ENCODE measurements at places on chromosomes 1 and 21. TPM values are rescaled to one million over a fixed set of nuclear protein-coding genes. Genes with fewer than 3 reads are reported as not detected.

GRCh38 chr21:33964706-33965325 lies 49.2 kb upstream of the ATP5PO start:
- DNase-seq: no peak

DNA sequence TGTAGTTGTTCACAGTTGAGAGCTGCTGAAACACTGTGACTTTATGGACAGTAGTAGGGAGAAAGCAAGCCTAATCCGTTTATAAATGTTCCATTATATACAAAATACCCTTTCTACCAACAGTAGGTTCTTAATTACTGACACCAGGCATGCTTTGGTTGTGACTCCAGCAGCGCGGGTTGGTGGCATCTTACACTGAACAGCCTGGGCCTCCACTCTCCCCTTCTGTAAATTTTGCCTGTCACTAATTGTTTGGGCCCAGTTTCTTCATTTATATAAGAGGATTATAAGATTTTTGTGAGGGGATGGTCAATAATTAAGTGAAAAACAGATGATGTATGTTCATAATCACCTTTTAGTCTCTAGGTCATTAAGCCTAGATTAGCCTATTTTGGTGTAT lies 58.2 kb downstream of the ITSN1 start:
- DNase-seq: no peak

GRCh38 chr1:85623061-85623471 lies 42.5 kb downstream of the CCN1 start:
- no peak for DNase-seq

Gene GNAT2
- not detected for polyA plus RNA-seq

Measured in renal cortex interstitium (tissue), 15 donors.